ENCODE measurements at places on chromosomes 2 and 18. TPM values are rescaled to one million over a fixed set of nuclear protein-coding genes. Genes with fewer than 3 reads are reported as not detected.
A peak's percentile ranks its signal among the peaks of the same experiment; 100 is the strongest.

- DNase-seq = no peak
These were observed 70.2 kb upstream of the MEIS1 start for GRCh38 chr2:66364495-66365333.

GRCh38 chr2:28981620-28982376 is 700 bp downstream of the TOGARAM2 start:
- DNase-seq = no peak

- DNase-seq = no peak
These were observed 460.2 kb upstream of the UBE2E3 start for GRCh38 chr2:180520206-180520605.

GRCh38 chr18:73007195-73007914 is 139.6 kb upstream of the NETO1 start:
- no peak for DNase-seq

- no peak for DNase-seq
These were observed 463.1 kb upstream of the DDX18 start for GRCh38 chr2:117351396-117351795.

DNA sequence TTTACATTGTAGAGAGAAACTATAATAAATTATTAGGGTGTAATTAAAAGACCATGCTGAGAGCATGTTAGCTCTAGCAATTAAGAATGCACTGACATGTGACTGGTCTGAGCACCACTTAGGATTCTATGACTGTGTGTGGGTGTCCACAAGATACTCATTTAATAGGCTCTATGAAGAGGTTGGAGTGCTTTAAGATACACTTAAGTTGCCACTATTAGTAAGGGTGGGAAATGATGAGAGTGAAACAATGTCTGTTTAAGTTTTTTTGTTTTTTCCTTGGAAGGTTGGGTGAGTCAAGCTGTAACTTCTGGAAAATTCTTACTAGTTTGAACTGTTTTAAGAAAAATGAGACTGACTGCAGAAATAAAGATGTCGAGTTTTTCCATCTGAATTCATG is 1.8 kb upstream of the FAP start:
- no peak for DNase-seq

- DNase-seq = no peak
These were observed 222.4 kb upstream of the COL3A1 start for GRCh38 chr2:188751816-188752215.

- DNase-seq = no peak
These were observed 204.6 kb downstream of the SP3 start for GRCh38 chr2:173760553-173760952.

DNA sequence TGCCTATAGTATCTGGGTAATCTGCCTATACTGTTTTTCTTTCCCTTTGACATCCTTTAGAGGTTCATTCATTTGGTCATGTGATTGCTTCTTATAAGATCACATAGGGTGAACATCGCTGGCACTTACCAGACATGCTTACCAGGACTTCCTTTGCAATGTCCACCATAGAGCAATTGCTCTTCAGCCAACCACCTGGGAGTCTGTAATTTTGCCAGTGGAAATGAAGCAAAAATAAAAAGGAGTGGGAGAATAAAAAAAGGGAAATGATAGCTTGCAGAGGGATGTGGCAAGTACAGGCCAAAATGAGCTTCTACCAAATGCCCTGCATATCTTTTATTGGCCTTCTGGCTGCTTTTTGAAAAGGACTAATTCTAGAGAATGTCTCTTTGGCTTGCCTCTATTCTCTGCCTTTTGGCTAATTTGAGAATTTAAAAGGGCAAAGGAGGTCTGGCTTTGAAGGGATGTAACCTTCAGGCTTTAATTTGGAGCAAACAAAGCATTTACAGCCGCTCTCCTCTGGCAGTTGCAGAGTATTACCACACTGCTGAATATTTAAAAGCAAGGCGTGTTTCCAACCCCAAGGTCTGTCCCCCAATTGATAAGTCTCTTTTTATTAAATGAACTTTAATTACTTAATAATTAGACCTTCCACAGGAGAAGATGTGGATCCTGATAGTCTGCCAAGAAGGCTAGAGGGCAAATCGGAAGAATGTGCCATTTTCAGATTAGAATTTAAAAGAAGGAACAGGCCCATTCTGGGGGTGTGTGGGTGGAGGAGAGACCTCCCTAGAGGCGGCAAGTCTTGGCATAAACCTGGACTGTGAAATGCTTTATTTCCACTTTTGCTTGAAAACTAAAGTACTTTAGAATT is 557.9 kb downstream of the DCC start:
- no peak for DNase-seq

DNA sequence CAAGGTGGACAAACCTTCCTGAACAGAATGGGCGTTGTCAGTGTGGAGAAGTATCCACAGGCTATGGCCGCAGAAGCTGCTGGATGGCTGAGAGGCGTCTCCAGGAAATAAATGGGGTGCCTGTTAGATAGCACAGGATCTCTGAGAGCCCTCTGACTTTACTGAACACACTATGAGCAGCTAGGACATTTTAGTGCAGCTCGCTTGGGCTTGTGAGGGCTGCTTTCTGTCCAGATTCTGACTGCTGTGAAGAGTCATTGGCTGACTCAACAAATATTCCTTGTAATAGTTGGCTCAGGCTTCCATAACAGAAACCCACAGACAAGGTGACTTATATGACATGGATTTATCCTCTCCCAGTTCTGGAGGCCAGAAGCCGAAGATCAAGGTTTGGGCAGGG is 100.2 kb upstream of the SNTG2 start:
- DNase-seq = no peak

- DNase-seq = no peak
These were observed 890 bp upstream of the SLC4A3 start for GRCh38 chr2:219626540-219626939.

- no peak for DNase-seq
These were observed 83.7 kb downstream of the MCFD2 start for GRCh38 chr2:46831869-46832265.

GRCh38 chr2:20623741-20624155 is 27.1 kb downstream of the HS1BP3 start:
- peak; percentile 73 for DNase-seq

GRCh38 chr18:54962919-54963645 is 3.8 kb upstream of the CCDC68 start:
- no peak for DNase-seq

DNA sequence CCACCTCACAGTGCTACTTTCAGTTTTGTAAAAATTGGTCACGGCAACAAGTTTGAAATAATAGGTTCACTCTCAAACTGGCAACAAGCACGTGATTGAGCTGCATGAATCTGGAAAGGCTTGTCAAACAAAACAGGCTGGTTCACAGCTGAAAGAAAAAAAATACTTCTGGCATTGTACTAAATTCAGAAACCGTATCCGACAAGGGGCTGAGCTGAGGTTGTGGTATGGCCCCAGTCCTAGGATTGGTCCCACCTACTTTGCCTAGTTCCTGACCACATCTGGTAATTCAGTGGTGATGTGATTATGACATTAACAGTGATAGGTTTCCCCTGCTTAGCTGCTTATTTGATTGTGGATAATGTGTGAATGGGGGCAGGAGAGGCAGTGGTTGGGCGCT is 326.5 kb upstream of the THUMPD2 start:
- no peak for DNase-seq

DNA sequence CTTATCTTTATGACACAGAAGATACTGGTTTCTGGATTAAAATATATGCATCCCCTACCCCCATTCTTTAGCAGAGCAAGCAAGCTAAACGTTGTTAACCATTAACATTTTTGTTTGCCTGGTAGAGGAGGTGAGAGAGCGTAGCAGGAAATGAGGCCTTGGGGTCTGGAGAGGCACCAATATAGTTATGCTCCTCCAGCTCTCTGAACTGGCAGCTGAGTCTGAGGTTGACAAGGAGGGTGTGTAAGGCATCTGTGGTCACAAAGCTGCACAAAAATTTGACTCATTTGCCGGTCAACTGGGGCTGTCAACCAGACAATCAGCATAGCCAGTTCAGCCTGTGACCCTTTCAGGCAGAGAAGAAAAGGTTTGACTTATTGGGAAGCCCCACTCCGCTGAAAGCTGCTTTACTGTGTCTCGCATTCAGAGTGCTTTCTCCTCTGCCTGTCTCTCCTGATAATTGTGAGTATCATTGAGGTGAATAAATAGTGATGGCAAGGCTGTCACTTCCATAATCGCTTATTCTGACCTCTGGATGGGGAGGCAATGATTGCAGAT is 647.5 kb upstream of the SETBP1 start:
- no peak for DNase-seq

GRCh38 chr2:29017716-29018435 is 36.8 kb downstream of the TOGARAM2 start:
- DNase-seq = no peak

GRCh38 chr2:133953524-133953923 is 300.3 kb upstream of the MGAT5 start:
- DNase-seq = no peak

GRCh38 chr2:29106980-29107388 is 8.2 kb upstream of the CLIP4 start:
- DNase-seq = no peak

- DNase-seq = no peak
These were observed 5.9 kb upstream of the FN1 start for GRCh38 chr2:215441560-215442400.

DNA sequence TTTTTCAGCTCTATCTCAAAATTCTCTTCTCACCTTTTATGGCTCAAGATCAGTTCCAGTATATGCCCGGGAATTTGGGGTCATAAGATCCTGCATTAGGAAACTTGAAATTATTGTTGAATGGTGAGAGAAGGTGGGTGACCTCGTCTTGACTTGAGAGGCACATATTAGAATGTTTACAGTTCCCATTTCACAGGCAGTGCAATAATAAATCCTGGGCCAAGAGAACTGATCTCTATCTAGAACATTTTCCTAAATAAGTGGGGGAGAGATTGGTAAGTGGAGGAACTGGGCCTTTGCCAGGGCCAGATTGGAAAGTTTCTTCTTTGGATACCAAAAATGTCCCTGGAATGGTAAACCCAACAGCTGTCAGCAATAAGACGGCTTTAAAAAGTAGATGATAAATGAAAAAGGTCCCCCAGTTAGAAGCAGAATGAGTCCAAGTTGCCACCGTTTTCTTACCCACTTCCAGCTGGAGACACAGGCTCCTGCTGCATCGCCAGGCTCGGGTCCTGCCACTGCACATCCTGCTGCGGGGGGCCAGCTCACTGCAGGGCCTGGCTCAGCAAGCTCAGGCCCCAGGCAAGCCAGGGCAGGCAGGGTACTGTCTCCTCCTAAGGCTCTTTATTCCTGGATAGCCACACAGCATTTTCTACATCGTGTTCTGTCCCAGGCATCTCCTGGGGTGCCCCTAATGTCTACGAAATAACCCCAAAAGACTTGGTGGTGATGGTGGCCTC is 126.4 kb upstream of the EPAS1 start:
- DNase-seq = no peak

DNA sequence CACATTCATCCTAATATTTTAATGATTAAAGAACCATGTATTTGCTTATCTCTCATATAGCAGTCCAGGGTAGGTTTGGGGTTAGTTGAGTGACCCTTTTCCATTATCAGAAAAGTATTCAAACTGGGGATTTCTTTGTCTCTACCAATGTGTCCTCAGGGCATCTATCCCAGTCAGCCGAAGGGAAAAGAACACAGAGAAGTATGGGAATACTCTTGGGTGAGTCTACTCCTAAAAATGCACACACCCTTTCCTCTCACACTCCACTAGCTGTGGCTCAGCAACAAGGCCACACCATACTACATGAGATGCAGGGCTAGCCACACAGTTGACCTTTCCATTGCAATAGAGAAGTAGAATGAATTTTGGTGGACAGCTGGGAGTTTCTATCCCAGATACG is 114.3 kb downstream of the NXPH2 start:
- no peak for DNase-seq

DNA sequence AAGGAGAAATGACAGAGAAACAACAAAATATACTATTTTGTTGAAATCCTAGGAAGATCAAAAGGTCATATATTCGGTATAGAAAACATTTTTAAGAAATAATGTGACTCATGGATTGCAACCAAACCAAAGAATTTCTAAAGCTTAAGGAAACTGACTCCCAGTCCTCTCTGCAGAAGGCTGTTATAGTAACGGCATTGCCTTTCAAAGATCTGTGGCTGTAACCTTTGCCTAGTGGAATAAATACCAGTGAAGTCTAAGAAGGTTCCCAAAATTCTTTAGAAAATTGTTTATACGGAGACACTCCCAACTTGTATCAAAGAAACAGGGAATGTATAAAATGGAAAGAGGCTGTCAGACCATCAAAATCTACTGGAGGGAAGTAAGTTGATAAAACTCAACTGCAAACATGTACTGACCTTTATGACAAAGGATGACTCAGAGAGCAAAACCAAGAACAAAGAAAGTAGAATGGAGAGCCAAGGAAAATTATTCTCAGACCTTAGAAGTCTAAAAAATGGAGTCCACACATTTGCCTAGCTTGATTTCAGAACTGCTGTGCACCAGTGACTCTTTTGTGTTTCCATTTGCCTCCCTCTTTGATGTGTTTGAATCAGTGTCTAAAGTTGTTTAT is 48.6 kb upstream of the FSIP2 start:
- DNase-seq = no peak

GRCh38 chr2:38264396-38265221 is 112.5 kb downstream of the ATL2 start:
- no peak for DNase-seq

DNA sequence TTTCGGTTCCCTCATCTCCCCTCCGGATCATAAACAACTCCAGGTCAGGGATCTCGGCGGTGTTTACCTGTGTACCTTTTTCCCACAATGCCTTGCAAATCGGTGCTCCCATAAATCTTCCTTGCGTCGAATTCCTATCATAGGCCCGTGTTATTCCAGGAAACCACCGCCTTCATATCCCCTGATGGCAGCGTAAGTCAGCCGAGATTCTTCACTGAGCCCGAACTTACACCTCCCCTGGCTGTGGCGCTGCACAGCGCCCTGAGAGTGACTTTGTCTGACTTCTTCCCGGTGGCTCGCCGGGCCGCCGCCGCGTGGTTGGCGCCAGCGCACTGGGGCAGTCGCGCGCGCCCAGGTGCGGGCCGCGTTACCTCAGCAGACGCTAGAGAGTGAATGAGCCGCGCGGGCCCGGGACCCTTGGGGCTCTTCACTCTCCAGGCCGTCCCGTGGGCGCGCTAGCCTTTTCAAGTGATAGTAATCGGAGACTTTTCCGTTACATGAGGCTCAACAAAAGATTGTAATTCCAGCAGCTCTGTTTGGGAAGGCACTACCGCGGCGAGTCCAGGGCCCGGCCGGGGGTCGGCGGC is 101.6 kb downstream of the SPTBN1 start:
- peak; percentile 86 for DNase-seq

ABCG8 gene
- total RNA-seq = not detected

SUCLG1 gene
- total RNA-seq = 48.8 TPM

FABP1 gene
- total RNA-seq = not detected

LIMS4 gene
- 16.0 TPM for total RNA-seq

KLHL41 gene
- 0.87 TPM for total RNA-seq

PIEZO2 gene
- total RNA-seq = 2.3 TPM

KCNG2 gene
- 0.23 TPM for total RNA-seq

GLB1L gene
- total RNA-seq = 7.1 TPM

SEH1L gene
- 45.9 TPM for total RNA-seq

GPC1 gene
- total RNA-seq = 62.6 TPM

HOXD9 gene
- 1.8 TPM for total RNA-seq

EVX2 gene
- total RNA-seq = not detected

ANKRD36B gene
- total RNA-seq = 36.4 TPM

CCDC141 gene
- total RNA-seq = 3.9 TPM

Data from aorta (tissue), 5 donors.